ENCODE measurements at places on chromosomes 2 and 18.

DNA sequence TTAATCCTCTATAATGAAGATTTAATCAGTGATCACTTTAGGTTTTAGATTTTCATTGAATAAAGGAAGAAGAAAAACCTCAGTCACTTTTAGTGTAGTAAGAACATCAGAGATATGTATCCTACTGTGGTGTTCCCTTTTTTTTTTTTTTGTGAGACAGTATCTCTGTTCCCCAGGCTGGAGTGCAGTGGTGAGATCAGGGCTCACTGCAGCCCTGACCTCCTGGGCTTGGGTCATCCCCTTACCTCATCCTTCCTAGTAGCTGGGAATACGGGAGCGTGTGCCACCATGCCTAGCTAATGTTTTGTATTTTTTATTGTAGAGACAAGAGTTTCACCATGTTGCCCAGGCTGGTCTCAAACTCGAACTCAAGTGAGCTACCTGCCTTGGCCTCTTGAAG lies 5.1 kb downstream of the SLC39A10 start:
- no peak for DNase-seq

GRCh38 chr2:28381225-28382180 lies 11.2 kb upstream of the FOSL2 start:
- DNase-seq: no peak

DNA sequence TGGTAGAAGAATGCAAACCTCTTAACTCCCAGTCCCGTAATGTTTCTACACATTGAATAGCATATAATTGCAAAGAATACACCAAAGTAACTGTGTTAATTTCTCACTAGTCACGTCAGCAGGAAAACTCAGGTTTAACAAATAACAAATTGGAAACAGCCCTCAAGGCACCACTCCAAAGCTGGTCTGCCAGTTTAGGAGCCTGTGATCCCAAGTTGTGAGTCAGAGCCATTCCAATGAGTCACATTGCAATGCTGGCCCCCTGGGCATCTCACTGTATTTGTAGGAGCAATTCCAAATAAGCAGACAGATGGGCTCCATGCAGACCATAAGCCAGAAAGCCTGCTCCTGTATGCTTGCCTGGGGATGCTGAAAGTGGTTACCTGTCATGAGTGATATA lies 143.2 kb upstream of the SETBP1 start:
- peak; percentile 19 for DNase-seq

- no peak for DNase-seq
These were observed 215.4 kb downstream of the MYCN start for GRCh38 chr2:16155766-16156165.

DNA sequence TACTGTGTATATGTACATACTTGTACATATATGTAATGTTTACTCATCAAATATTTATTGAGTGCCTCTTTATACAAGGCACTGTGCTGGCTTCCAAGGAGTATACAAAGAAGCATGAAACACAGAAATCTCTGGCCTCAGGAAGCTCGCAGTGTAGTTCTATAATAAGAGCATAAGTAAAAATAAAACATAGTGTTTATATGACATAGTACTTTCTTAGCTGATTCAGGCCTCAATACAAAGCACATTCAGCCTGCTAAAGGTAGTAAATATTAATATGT lies 13.9 kb downstream of the STAMBP start:
- no peak for DNase-seq

- DNase-seq: peak; percentile 86
These were observed 80.5 kb upstream of the ITPRID2 start for GRCh38 chr2:181810823-181811695.

DNA sequence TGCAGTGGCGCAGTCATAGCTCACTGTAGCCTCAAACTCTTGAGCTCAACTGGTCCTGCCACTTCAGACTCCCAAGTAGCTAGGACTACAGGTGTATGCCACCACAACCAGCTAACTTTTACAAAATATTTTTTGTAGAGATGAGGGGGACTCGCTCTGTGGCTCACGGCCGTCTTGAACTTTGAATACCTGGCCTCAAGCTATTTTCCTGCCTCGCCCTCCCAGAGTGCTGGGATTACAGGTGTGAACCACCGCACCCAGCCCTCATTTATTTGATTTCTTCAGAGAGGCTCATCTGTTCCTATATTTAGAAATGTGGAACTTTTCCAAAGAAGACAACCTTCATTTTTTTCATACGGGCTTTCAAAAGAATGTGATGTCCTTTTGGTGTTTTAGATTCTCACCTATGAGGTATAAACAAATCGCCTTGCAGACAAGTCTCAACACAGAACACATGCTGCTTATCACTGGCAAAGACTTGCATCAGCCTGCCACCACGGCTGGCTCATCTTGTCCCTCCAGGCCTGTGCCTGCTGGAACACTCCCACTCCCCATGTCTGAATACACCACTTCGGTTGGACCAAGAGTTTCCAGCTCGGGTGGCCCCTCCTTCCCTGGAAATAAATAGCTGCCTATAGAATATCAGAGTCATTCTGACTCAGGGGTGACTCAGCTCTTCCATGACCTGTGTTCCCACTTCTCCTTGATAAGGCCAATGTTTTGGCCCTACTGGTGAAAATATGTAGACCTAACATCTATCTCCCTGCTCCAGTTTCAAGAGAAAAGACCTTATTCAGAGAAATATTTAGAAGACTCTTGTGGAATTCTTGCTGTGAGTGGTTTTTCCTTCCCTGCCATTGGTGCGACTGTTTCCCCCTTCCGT lies 202.6 kb downstream of the TGIF1 start:
- peak; percentile 98 for DNase-seq
